Stimulated activated CD8-positive, alpha-beta memory T cell treated with anti-CD3 and anti-CD28 coated beads, Interleukin-15, amount 100 ng/mL, for 4 hours (primary cell): ENCODE measurements at places on chromosomes 7 and 10.

- DNase-seq: no peak
Observed at GRCh38 chr7:141558544-141559183, 7.5 kb downstream of the AGK start.

DNA sequence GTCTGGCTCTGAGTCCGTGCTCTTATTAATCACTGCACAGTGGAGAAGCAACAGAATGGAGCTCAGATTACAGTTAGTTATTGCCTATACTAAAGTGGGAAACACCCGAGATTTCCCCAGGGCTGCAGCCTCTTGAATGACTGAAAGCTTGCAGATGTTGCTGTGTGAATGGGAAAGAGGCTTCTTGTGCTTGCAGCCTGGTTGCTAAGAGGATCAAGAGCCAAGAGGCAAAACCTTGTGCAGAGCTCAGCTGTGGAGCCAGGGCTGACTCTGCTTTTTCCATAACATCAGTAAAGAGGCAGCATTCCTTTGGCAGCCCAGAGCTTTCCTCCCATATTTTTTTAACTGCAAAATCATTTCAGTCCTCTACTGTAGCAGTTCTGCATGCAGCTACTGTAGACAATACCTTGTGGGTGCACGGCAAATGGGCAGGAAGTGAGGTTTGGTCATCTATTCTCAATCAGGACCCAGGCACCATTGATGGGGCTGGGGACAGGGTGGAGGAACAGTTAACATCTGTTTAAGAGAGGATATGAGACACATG is 86.5 kb downstream of the RALA start:
- DNase-seq: no peak

- no peak for DNase-seq
Observed at GRCh38 chr7:99840136-99840869, 12.5 kb downstream of the CYP3A43 start.

DNA sequence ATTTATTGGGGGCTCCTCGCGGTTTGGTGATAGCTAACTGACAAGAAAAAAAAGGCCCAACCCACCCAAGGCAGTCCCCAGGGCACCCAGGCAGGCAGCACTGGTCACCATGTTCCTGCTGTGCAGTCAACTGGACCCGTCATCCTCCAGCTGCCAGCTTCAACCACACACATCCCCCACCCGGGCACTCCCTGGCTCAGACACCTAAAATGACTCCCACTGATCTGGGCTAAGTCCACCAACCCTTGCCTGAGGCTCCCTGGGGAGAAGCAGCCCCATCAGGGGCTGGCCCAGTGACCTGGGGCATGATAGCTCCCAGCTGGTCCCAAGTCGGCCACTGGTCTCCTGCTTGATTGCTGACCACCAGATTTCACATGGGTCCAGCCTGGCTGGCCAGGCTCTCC is 161.8 kb downstream of the NRF1 start:
- no peak for DNase-seq

GRCh38 chr10:84607044-84607443 is 278.7 kb downstream of the CCSER2 start:
- DNase-seq: no peak

DNA sequence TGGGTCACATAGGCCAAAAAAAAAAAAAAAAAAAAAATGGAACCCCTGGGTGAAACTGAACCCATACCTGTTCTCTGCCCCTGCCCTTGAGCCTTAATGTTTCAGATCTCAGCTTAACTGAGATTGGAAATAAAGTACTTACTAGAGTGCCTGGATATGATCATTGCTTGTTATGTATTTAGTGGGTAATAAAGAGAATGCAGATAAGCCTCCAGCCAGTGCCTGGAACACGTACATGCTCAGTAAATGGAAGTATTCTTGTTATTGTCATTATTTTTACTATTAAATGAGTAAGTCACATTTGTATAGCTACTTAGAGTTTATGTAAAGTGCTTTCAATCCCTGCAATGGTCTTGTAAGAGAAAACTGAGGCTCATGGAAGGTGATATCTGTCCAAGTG is 14.7 kb downstream of the SLC16A12 start:
- no peak for DNase-seq

- no peak for DNase-seq
Observed at GRCh38 chr7:157508477-157508881, 171.7 kb downstream of the DNAJB6 start.

DNA sequence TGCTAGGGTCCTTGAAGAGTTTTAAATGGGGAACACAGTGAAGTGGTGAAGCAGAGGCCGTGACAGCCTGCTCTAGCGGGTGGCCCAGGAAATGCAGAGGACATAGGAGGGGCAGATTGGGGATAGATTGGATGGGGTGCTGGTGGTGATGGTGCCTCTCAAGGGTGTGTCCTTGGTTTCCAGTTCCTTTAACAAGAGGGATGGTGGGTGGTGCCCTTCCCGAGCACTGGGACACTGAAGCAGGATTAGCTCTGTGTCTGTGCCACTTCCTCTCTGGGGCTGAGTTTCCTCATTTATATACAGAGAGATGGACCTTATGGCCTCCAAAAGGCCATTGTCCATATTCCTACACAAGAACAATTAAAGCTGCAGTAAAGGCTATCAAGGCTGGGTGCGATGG is 285.5 kb downstream of the TCF7L2 start:
- no peak for DNase-seq

DNA sequence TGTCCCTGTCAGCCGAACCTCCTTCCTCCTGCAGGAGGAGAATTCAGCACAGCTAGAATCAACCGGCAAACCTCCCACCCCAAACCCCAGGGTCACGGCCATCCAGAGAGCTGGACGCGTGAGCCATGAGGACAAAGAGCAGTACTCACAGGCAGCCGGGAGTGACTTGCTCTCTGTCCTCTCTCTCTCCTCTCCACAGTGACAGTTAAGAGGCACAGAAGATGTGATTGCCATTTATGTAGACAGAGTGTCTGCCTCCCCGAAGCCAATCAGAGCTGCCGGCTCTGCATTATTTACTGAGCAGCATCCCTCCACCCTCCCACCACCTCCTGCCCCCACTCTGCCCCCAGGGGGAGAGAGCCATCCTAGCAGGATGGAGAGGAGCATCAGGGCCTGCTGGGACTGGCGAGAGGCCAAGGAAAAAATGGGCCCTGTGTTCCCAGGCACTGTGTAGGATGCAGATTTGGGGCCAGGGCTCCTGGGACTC is 4.3 kb downstream of the DDC start:
- no peak for DNase-seq

DNA sequence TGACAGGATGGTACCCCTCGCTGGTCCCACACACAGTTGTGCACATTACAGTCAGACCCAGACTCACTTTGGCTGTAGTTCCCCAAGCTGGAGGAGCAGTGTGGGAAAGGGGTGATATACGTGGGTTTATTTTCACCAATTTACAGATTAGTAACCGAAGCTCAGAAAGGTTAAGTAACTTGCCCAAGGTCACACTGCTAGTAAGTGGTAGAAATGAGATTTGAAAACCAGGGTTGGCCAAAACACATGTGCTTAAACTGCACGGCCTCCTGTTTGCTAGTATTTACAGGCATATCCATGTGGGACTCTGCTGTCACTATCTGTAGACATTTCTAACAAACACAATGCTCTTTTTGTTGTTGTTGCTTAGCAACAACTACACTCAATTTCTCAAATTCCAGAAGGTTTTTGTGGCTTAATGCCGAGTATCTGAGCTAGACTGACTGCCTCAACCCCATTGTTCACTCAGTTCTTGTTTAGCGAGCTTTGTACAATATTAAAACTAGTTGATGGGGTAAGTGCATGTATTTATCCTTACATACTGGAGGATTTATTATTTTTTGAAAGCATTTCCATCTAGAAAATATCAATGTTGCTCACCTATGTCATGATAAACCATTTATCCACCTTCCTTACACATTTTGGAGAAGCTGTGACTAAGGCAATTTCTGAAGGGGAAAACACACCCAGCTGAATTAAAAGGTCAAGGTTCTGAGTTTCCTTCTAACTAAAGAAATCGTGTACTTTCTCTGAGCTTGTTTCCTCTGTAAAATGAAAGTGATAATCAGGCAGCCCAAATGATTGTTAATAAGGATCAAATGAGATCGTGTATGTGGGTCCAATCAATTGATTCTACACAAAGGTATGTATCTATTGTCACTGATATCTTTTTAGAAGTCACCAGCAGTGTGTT is 5.3 kb upstream of the TMEM139 start:
- DNase-seq: no peak

DNA sequence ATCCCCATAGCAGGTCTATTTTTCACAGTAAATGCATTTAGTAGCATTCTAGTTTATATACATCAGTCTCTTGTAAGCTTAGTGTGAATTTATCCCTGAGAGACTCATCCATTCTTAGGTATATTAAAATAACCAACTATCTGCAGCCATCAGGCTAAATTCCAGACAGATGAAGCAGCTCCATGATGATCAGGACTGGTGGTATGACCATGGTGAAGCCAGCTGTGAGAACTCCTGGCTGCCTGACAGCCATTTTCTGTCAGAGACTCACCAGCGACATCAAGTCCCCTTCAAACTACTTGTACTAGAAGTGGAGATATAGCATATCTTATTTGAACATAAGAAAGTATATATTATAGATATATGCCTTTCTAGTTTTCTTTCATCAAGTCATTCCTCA is 70.3 kb upstream of the GSDME start:
- no peak for DNase-seq

DNA sequence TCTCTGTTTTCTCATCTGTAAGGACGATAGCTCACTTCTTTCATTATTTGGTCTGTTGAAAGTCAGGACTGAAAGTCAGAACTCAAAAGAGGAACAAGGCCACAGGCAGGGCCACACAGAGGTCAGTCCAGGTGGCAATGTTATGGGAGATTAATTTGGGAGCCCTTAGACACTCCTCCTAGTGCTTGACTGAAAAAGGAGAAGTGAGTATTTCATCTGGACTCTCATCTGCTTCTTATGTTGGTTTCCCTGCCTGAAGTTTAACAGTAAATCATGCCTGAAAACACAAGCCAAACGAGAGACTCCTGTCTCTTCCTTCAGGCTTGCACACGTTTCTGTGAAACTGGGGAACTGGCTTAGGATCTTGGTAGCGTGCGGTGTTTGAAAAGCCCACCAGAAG is 248.5 kb downstream of the BUB3 start:
- DNase-seq: no peak

GRCh38 chr7:31074120-31074383 is 21.9 kb downstream of the ADCYAP1R1 start:
- DNase-seq: no peak

GRCh38 chr10:28496481-28496961 is 36.4 kb upstream of the WAC start:
- DNase-seq: no peak

DNA sequence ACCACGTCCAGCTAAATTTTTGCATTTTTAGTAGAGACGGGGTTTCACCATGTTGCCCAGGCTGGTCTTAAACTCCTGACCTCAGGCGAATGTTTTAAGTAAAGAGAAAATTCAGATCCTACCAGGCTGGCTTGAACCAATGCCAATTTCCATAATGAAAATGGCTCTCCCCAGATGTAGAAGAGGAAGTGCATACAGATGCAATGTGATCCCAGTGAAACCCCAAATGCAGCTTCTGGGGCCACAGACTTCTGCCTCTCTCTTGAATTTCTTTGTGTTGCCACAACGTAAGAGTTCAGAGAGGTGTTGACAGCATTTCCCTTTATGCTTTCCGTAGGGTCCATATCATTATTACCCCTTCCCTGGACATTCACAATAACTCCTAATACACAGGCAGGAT is 29.6 kb upstream of the GOT1 start:
- no peak for DNase-seq

GRCh38 chr10:122102869-122103525 is 114.0 kb downstream of the TACC2 start:
- DNase-seq: no peak

DNA sequence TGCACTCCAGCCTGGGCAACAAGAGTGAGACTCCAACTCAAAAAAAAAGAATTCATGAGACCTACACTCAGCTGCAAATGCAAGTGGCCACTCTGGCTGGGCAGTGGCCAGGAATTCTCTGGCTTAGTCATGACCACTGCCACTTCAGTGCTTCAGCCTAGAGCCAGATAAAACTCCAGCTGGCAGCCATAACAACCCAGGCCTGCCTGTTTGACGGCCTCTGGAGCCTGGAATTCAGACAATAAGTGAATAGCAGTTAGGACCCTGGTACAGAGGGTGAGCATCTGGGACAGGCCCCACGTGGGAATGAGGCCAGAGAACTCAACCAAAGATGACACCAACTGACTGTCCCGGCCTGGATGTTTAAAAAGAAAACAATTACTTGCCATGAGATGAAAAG is 18.9 kb downstream of the RCC1L start:
- DNase-seq: no peak

DNA sequence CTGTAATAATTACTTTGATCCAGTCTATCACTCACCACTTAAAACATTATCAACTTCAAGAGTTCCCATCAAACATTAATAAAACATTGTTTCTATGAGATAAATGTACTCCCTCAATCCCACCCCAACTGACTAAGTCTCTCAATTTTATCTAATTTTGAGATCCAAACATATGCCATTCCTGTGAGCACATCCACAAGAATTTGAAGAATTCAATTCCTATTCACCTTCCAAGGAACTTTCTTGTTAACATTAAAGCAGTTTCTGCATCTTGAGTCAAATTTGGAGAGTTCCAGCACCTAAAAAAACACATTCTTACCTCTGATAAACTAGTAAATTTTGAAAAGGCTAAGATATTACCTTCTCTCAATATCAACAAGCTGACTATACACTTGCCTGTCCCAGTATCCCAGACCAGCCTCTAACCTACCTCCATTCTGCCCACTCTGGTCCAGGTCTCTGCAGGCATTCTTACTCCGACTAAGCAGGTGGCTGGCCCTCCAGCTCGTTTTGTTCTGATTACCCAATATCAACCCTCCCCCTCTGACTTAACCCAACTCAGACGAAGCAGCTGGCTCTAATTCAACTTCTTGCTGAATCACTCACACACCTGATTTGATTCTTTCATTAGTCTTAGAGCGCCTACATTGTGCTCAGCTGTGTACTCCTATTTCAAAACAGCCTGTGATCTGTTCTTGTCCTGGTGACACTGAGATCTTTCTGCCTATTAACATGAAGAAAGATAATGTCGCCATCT is 275.2 kb downstream of the IPMK start:
- no peak for DNase-seq

GRCh38 chr7:90668992-90669391 is 72.9 kb downstream of the CDK14 start:
- no peak for DNase-seq

- no peak for DNase-seq
Observed at GRCh38 chr7:20438248-20438647, 107.5 kb downstream of the ITGB8 start.
